Cerebellar nuclear complex (tissue), 1 donor: ENCODE measurements at places on chromosomes 1 and 21.

GRCh38 chr21:38134084-38134873 lies 122.5 kb upstream of the KCNJ15 start:
- DNase-seq, result no peak

DNA sequence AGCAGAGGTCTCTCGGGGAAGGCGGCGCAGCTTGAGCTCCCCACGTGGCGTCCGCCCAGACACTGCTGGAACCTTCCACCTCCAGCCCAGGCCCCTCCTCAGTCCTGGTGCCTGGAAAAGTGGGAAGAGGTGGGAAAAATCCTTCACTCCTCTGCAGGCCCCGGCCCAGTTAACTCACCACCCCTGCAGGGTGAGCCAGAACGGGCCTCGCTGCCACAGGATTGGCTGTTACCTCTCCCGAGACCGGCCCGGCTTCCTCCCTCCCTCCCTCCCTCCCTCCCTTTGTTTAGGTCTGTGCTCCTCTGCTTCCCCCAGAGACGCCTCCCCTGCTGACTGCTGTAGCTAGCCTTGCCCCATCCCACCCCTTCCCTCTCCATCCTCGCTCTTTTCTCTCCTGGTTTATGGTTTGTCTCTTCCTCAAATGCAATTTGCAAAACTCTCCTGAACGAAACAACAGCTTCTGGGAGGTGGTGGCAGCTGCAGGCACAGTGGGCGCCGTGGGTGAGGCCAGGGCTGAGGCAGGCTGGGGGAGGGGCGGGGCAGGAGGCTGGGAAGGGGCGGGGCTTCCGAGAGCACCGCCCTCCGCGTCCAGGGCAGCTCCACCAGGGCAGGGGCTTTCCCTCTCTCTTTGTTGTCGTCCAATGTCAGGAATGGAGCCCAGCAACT lies 6.5 kb downstream of the CAPN9 start:
- no peak for DNase-seq

GRCh38 chr1:204461331-204462228 lies 33.0 kb downstream of the PIK3C2B start:
- DNase-seq, result no peak

- no peak for DNase-seq
Measured at GRCh38 chr1:51236531-51237350, 668 bp downstream of the RNF11 start.
